Amygdala (tissue), 56 donors: ENCODE measurements at places on chromosomes 7 and 10.

- DNase-seq: no peak
These were observed 87.3 kb upstream of the STK17A start for GRCh38 chr7:43495572-43495971.

- DNase-seq: no peak
These were observed 9.3 kb downstream of the OSBPL3 start for GRCh38 chr7:24970676-24971075.

- no peak for DNase-seq
These were observed 118.3 kb downstream of the KLF6 start for GRCh38 chr10:3666525-3667302.

DNA sequence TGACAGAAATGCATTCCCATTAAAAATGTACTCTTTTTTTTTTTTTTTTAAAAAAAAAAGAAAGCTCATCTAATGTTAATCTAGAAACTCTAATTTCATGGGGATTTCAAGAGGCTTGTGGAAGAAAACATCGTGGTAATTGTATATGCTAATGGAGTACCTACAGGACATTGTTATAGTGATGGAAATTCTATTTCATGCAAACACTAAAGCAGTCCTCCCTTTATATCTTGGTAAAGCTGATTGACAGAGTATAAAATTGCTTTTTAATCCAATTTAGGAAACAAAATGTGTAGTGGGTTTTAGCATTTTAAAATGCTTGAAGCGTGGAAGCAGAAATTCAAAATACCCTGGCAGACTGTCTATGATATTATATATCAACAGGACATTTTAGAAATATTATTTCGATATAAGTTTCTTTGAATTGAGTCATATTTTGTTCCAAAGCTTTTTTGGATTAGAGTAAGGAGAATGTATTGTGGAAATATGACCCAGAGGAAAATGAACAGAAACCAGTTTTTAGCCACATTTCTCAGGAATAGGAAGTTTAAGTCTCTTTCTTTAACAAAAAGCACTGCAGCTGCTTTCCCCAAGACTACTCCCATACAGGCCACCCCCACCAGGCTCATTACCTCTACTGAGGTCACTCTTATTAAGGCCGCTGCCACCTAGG, 121.9 kb downstream of the WNT2 start:
- no peak for DNase-seq

- no peak for DNase-seq
These were observed 31.6 kb upstream of the LYZL1 start for GRCh38 chr10:29257106-29257783.

DNA sequence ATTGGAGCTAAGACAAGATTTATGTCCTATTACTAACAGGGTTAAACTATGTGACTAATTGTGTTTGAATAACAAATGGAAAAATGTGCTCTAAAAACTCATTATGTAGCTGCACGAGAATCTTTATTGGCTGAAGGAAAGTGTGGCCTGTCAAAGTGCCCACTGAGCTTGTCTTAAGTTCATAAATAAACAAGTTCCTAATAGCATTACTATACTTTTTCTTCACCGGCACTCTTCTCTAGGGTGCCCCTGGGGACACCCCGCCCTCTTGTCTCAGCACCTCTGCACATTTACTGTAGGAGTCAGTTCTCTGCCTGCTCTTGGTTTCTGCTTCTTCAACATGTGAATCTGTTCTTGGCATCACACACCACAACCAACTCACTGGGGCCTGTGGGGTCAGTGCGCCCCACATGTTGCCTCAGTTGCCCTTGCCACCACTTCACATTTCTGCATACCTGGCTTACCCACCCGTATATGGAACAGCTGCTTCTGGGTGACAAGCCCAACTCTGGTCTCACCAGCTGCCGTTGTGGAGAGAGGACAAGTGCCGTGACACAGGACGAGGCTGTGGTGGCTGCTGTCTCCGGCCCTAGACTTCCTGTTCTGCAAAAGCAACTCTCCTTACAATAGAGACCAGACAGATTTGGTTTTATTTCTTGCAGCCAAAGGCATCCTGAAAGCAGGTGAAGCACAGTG, 96.3 kb upstream of the DDC start:
- DNase-seq: no peak

- DNase-seq: no peak
These were observed 21.4 kb upstream of the PARP12 start for GRCh38 chr7:140084142-140084655.

DNA sequence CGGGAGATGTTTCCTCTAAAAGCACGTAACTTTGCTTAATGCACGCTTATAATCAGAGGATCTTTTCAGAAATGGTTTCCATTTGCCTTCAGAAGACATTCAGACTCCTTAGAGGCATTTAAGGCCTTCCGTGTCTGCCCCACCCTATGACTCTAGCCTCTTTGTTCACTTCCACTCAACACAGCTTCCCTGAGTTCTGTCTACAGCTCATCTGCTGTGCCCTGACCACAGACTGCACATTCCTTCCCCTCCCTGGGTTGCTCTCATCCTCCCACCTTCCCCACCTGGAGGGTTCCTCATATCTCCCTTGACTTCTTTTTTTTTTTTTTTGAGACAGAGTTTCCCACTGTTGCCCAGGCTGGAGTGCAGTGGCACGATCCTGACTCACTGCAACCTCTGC, 16.6 kb downstream of the FBH1 start:
- no peak for DNase-seq

DNA sequence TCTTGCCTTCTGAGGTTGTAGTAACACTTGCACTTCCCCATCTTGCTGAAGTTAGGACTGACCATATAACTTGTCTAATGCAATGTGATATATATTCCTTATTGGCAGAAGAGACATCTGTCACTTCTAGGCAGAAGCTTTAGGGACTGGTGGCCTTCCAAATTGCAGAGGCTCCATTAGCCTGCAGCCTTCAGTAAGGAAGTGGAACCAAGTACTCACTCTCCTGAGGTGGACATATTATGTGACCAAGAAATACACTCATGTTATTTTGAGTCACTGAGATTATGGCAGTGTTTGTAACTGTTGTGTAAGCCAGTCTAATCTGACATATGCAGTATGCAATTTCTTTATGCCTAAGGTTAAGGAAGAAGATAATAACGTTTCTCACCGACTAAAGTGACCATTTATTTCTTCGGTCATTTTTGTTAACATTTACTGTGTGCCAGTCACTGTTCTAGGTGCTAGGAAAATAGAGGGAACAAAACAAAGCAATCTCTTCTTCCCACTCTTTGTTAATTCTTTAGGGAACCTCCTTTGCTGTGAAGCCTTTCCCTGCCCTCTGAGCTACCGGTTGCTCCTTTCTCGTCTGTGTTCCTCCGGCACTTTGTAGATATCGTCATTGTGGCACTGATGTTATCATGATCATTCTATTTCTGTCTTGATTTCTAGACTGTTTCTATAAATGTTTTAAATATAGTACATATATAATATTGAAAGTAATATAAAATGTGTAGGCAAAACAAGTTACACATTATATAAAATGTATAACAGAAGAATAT, 52.9 kb upstream of the HBP1 start:
- DNase-seq: no peak

GRCh38 chr7:128997181-128997580, 57.7 kb downstream of the TNPO3 start:
- DNase-seq: no peak

- no peak for DNase-seq
These were observed 5.7 kb downstream of the TNS3 start for GRCh38 chr7:47576031-47576865.

- no peak for DNase-seq
These were observed 231.3 kb upstream of the RHOBTB1 start for GRCh38 chr10:61175316-61175715.

DNA sequence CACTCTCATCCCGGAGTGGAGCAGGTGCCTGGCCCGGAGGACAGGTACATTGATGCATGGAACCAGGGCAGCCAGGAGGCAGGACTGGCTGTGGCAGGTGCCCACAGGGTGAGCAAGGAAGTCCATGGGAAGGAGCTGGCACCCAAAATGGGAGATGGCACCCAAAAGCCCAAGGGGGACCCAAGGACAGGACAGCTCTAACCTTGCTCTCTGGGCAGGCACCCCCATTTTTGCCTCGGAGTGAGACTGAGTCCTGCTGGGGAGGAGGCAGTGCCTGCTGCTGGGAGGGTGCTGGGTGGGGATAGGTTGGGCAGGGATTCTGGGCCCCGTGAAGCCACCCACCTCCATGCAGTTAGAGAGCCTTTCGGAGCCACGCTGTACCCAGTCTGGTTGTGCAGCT, 234.5 kb downstream of the TCERG1L start:
- DNase-seq: no peak

DNA sequence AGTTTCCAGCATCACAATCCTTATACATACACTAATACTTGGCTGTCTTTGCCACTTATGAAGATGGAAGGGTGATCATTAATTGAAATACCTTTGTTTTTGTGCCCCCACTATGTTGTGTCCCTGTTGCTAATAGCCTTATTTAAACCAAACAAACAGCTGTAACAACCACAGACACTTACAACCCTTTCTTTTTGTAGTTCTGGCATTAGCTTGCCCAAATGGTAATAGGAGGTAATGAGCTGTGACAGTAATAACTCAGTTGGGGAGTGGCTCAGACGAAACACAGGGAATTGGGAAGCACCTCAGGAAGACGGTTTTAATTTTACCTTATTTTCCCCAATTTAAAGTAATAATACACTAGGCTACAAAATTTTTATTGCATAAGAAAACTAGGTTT, 83.4 kb downstream of the MDFIC start:
- DNase-seq: no peak

GRCh38 chr7:91835091-91835825, 45.2 kb downstream of the MTERF1 start:
- DNase-seq: no peak

- DNase-seq: no peak
These were observed 82.4 kb upstream of the SLC13A1 start for GRCh38 chr7:123282181-123282580.

DNA sequence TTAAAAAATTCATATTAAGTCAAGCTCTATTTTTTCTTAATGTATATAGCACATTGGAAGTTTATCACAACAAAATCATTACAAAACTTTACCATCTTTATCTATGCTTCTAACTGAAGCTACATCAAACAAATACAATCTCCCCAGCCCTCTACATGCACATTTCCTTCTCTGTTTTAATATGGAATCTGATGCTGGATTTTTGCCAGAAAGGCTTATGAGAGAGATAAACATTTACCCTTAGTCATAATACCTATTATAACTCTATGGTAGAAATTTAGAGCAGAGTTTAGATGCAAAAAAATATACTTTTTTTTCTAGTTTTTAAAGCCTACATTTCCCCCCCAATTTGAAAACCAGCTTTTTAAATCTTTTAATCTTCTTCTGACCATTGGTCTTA, 1198.6 kb downstream of the GATA3 start:
- DNase-seq: no peak

GRCh38 chr7:40493609-40494051, 358.8 kb downstream of the SUGCT start:
- DNase-seq: no peak

GRCh38 chr10:96513305-96513697, 425 bp downstream of the TLL2 start:
- no peak for DNase-seq

GRCh38 chr7:2258661-2259365, 16.8 kb downstream of the NUDT1 start:
- DNase-seq: no peak

DNA sequence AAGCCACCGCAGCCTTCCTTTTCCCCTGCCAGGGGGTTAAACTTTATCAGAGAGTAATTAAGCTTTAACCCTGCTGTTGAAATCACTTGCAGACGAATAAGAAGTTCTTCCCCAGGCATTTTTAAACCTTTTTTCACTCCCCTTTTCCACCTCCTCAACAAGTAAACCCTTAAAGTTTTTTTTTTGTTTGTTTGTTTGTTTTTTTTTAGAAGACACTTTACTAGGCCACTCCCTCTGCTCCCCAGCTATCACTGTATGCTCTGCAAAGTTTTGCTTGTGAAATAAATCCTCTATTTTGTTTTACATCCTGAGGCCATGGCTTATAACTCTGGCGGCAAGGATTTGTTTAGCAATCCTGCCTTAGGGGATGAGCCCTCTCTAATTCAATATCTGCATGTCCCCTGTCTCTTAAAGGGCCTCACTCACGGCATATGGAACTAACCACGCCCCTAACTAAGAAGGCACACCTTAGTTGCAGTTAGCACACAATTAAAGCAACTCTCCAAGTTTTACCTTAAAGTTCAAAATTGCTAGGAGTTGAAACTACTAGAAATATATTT, 1354.7 kb upstream of the LRRTM3 start:
- no peak for DNase-seq

DNA sequence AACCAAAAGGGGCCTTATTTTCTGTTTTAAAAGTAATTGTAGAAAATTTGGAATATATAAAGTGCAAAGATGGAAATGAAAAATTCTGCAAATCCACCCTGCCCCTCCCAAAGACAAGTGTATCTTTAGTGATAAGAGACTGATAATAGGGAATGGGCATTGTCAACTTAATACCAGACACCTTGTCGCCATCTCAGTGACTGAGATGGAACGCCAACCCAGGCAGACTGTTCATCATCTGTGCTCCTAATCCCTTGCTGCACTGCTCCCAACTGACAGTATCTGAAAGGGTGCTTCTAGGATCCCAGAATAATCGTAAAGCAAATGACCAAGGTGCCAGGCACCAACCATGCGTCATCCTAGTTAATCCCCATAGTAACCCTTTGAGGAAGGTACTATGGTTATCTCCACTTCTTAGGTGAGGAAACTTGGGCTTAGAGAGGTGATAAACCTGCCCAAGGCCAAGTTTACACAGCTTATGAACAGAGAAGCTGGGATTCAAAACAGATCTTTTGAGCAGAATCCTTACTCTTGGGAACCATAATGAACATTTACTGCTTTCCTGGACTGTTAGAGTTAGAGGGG, 583.7 kb downstream of the GATA3 start:
- no peak for DNase-seq

GRCh38 chr7:111198255-111198654, 107.3 kb downstream of the LRRN3 start:
- DNase-seq: no peak

- no peak for DNase-seq
These were observed 1208.3 kb downstream of the GATA3 start for GRCh38 chr10:9262770-9263169.

DNA sequence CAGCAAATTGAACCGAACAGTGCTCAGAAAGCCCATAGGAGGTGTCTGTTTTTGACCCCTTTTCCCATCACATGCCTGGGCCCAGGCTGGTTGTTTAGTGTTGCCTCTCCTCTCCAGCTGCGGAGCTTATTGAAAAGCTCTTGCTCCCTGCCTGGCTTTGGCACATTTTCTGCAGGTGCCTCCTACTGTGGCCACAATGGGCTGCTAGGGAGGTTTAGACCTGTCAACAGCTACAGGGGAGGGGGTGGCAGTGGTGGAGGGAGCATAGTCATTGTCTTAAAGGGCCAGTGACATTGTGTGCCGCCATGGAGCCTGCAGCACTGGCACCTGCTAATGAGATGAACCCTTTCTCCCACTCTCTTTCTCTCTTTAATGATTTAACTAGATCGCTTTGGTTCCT, 13.2 kb upstream of the ENO4 start:
- DNase-seq: no peak

- DNase-seq: no peak
These were observed 8.6 kb upstream of the BET1 start for GRCh38 chr7:94012746-94013145.

DNA sequence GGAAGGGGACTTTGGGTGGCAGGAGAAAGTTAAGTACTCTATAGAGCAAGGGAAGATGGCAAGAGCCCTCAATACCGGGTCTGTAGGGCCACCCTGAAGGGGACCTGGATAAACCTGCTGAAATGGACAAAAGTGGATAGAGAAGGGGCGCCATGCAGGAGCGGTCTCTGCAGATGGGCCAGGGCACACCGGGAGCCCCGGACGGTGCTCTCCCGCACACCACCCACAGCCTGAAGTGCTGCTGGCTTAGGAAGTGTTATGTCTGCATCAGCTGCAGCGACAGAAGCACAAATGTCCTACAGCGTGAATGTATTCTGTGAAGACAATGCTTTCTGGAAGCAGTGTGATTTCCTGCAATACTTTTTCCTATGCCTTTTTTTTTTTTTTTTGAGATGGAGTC, 37.7 kb downstream of the BRI3 start:
- DNase-seq: no peak
